ENCODE measurements at places on chromosomes 4 and X.

DNA sequence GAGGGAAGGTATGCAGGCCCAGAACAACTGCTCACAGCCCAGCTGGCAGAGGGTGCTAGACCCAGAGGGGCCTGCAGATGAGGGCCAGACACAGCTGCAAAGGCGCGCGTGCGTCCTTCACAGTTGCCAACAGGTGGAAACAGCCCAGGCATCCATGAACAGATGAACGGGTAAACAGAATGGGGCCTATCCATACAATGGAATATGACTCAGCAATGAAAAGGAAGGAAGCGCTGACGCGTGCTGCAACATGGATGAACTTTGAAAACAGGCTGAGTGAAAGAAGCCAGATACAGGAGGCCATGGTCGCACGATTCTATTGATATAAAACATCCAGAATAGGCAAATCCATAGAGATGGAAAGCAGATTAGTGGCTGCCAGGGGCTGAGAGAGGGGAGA is 83.1 kb upstream of the DDX3X start:
- no peak for DNase-seq

GRCh38 chrX:30373479-30373878 is 64.3 kb upstream of the NR0B1 start:
- no peak for DNase-seq

- DNase-seq: peak; percentile 5
These were observed 45.7 kb downstream of the SYTL5 start for GRCh38 chrX:38052096-38052495.

- DNase-seq: no peak
These were observed 317.9 kb upstream of the DIPK2B start for GRCh38 chrX:45518552-45518951.

DNA sequence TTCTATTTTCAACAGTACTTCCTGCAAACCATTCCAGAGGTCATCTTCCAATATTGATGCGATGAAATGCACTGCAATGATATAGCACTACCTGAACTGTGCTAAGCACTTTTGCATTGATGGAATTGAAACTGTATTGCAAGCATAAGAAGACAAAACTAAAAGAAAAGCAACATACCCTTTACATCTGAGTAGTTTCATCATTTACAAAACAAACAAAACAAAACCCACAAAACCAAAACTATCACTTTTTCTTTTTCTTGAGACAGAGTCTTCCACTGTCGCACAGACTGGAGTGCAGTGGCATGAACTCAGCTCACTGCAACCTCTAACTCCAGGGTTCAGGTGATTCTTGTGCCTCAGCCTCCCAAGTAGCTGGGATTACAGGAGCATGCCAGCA is 120.1 kb upstream of the NAP1L5 start:
- no peak for DNase-seq

- no peak for DNase-seq
These were observed 401.6 kb upstream of the EPHA5 start for GRCh38 chr4:66071911-66072310.

- DNase-seq: peak; percentile 15
These were observed at the start of gene ANOS1 for GRCh38 chrX:8731559-8732395. TSS of gene ANOS1 (minus strand) at chrX:8732137. CDS start at chrX:8732036, 101 bp downstream.

- DNase-seq: no peak
These were observed 330.2 kb downstream of the PTTG2 start for GRCh38 chr4:38290366-38290765.

DNA sequence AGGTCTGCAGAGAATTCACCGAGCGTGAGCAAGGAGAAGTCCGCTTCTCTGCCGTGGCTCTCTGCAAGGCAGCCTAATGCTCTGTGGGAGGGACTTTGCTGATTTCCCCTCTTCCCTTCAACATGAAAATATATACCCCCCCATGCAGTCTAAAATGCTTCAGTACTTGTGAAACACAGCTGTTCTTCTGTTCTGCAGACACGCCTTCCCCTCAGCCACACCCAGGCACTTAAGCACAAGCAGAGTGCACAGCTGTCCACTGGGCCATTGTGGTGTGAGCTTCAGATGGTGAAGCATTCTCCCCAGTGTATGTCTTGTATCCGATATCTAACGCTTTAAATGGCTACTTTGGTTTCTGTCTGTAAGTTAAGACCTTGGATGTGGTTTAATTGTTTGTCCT is 11.3 kb downstream of the UCHL1 start:
- DNase-seq: no peak

GRCh38 chr4:3781193-3781886 is 15.2 kb downstream of the ADRA2C start:
- DNase-seq: no peak

DNA sequence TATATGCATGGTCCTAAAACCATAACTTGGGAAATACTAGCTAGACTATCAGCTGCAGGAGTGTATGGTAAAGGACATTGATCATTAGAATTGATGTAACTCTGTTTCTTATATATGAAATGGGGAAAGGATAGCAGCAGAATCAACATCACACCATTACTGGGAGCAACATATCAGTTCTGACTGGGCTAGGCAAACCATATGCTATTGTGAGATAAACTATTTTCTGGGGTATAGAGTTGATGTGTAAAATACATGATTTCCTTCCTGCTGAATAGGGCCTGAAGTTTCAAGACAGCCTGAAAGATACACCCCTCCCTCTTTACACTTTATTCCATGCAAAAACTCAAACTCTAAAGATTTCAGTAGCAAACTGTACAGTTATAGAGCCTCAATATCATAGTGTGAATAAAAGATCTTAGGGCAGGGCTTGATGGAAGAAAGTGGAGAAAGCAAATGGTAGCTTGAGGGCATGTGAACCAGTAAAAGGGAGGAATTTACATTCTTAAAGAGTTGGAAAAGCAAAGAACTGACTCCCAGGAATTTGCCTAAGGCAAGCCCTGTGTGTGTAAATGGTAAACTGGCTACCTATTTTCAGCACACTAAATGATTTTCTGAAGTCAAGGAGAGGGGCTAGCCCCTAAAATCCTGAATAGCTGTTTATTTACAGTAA is 404.1 kb downstream of the MAPK10 start:
- no peak for DNase-seq

DNA sequence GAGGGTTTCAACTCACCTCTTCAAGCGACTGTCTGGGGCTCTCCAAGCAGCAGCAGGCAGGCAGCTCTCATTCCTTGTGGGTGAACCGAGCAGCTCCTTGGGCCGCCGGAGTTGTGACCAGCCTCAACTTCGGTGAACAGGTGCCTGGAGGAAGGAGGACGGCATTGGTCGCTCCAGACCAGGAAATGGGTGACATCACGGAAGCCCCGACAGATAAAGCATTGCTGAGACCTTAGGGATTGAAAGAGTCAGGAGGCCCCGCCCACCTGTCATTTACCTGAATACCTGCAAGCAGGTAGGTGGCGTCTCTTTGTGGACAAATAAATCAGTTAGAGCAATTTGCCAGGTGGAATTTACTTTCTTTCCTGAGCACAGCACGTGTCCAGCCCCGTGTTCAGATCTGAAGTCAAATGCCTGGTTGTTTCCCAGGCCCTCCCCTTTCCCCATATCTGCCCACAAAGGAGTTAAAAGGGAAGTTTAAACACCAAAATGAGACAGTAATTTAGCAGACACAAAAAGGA is at the start of gene LNX1:
TSS of gene LNX1 (minus strand) at position 115 of the 521 bp plus-strand sequence. CDS start 17,484 bp downstream, outside the sequence.
- DNase-seq: no peak

DNA sequence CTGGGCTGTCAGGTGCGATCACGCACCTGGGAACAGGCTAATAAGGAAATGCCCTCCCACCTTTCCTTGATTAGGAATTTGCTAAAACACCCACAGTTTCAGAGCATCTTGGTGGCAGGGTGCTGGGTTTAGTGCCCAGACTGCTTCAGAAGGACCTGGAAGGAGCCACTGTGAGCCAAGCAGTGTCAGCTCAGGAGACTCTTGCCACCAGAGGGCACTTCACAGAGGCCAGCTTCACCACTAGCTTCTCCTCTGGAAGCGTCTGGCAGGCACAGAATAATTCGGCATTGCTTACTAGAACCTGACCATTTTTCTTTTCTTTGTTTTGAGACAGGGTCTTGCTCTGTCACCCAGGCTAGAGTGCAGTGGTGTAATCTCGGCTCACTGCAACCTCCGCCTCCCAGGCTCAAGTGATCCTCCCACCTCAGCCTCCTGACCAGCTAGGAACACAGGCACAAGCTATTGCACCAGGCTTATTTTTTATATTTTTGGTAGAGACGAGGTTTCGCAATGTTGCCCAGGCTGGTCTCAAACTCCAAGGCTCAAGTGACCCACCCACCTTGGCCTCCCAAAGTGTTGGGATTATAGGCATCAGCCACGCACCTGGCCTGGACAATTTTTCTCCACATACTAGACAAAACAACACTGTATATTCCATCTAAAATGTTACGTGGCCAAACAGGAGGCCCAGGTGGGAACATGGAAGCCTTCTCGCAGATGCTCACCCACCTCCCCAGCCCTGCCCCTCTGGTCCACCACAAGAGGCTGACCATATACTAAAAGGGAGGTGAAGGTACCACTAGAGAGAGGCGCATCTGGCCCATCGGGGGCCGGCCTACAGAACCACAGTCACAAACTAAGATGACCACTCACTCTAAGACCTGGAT is 14.1 kb downstream of the NOP14 start:
- peak; percentile 64 for DNase-seq

- DNase-seq: no peak
These were observed 98.0 kb downstream of the AMMECR1 start for GRCh38 chrX:110219920-110220319.

DNA sequence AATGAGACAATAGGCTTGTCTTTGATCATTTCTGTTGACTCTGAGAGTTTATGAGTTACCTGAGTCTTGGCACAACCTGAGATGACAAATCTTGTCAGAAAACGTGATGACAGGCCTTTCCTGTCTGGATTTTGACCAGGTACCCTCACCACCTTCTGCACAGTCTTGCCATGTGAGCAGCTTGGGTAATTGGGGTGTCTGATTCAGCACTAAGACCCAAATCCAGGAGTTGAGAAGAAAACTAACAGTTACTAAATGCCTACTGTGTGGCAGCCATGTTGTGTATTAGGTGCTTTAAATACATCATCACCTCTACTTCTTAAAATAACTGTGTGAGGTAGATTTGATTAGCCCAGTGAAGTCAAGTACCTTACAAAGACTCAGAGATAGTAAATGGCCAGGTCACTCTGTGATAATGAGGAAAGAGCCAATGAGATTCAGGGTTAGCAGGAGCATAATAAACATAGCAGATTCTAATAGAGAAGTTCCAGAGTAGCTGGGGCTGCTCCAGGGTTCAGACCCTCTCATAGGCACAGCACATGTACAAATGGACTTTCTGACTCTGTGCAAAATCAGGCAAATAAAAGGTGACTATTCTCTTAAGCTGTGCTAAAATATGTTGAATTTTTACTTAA is 2.8 kb downstream of the EREG start:
- no peak for DNase-seq

- no peak for DNase-seq
These were observed 454.0 kb upstream of the KLHL4 start for GRCh38 chrX:87063642-87064041.

DNA sequence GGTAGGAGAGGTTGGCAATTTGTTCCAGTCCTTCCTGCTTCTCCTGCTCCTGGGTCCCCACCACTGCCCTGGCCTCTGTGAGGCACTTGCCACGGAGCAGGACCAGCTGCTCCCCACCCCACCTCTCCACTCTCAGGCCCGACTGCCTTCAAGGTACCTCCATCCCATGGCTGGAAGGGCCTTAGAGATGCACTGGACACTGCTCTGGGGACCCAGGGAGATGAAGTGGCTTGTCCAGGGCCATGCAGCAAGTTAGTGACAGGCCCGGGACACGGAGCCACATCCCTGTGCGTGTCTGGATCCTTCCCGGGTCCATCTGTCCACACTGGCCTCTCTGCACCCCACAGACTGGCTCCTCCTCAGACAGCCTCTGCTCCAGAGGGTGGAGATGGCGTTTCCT is 105.3 kb downstream of the CPZ start:
- DNase-seq: no peak

- no peak for DNase-seq
These were observed 55.5 kb downstream of the VCX3B start for GRCh38 chrX:8520178-8520577.

GRCh38 chr4:47744843-47745382 is 93.0 kb downstream of the CORIN start:
- DNase-seq: no peak

DNA sequence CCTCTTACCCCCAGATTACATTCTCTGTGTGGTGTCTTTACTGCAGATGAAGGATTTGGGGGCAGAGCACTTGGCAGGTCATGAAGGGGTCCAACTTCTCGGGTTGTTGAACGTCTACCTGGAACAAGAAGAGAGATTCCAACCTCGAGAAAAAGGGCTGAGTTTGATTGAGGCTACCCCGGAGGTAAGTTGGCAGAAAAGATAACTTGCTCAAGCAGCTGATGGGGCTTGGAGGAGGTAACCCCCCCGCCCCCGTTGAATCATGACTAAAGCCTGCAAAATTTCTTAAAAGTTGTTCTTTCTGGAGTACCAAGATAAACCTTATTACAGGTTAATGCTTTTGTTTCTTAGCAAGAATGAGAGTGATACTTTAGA is 1.5 kb downstream of the CCNG2 start:
- peak; percentile 4 for DNase-seq

DNA sequence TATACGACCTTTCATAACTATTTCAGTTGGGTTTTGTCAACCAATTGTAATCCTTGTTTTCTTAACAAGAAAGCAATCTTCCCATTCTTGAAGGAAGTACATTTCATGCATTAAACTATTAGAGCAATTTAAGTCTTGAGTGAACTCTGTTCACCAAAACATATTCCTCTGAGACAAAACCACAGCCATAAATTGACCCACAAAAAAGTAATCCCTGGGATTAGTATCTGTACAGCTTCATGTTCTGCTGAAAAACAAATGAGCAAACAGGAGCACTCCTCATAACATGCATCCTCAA is 207.0 kb upstream of the PDE5A start:
- no peak for DNase-seq

- no peak for DNase-seq
These were observed 462.4 kb downstream of the IQCM start for GRCh38 chr4:149353241-149353640.

DNA sequence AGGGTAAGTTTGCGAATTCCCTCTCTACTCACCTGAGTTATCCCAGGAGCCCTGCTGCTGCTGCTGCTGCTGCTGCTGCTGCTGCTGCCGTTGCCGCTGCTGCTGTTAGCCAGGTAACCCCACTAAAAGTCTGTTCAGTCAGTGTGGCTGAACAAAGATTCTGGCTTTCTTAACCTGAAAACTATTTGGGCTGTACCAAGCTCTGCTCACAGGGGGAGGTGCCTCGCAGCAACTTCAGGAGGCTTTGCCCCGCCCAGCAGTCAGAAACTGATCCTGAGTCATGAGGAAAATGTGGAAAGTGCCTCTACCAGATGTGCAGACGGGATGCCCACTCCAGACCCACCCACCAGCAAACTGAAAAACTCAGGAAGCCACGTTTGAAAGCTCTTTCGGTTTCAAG is at the start of gene CAPN6:
TSS of gene CAPN6 (minus strand) at position 145 of the 400 bp plus-strand sequence. CDS start 6,547 bp downstream, outside the sequence.
- no peak for DNase-seq

DNA sequence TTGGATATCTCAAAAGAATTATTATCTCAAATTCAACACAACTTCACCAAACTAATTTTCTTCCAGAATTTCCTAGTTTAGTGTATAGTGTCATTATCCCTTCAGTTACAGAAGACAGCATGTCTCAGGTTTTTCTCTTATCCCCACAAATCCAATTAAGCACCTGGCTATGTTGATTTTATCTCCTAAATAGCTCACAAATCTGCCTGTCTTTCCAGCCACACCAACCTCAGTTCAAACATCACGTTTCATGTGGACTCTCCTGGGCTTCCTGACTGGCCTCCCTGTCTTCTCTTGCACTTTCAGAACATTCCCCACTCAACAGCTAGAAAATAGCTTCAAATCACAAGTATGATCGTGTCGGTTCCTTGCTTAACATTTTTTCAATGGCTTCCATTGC is 14.8 kb downstream of the STK32B start:
- DNase-seq: no peak

Data from hepatic stellate cell (primary cell).